Fibroblast of the aortic adventitia (primary cell): ENCODE measurements at places on chromosomes 6 and 20.

DNA sequence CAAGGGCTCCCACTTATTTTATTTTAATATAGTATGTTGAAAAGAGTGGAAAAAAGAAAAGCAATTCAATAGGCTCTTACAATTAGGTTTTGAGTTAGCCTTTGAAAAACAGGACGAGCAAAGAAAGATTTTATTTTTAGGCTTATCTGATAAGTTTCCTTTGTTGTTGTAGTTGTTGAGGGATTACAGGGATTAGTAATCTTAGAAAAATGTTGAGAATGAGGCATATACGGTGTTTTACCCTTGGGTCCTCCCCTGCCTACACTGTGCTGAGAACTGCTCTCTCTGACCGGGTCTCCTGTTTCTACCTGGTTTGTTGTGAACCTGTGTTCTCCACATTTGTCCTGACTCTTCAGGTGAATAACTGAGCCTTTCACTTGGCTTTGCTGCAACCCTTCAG lies 16.7 kb downstream of the TRAPPC3L start:
- DNase-seq = peak; percentile 60

GRCh38 chr6:109891924-109892323 lies 86.2 kb upstream of the GPR6 start:
- DNase-seq = no peak

- DNase-seq = no peak
Measured at GRCh38 chr6:112040956-112041355, 12.9 kb upstream of the CCN6 start.

DNA sequence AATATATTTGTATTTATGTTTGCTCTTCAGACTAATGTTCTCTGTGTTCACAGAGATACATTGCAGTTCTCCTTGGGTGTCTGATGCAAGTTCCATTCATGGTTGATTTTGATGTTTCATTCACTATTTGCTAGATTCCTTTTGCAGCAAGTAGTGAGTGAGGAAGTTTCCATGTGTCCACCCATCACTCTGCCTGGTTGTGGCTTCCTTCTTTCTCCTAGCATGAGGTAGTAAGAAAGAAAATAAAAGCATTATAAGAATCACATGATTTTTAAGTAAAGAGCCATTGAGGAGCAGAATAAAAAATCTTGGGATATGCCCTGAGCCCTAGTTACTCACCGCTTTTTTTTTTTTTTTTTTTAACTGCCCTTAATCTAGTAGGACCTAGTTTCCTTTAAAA lies 8.7 kb downstream of the SASH1 start:
- DNase-seq = no peak

GRCh38 chr6:19578481-19578880 lies 258.7 kb upstream of the ID4 start:
- DNase-seq = peak; percentile 10

DNA sequence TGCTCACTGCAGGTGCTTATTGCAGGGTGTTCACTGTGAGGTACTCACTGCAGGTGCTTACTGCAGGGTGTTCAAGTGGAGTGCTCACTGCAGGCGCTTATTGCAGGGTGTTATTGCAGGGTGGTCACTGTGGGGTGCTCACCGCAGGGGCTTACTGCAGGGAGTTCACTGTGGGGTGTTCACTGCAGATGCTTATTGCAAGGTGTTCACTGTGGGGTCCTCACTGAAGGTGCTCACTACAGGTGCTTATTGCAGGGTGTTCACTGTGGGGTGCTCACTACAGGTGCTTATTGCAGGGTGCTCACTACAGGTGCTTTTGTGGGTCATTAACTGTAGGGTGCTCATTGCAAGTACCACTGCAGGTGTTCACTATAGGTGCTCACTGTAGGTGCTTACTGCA lies 20.2 kb downstream of the APMAP start:
- DNase-seq = no peak

DNA sequence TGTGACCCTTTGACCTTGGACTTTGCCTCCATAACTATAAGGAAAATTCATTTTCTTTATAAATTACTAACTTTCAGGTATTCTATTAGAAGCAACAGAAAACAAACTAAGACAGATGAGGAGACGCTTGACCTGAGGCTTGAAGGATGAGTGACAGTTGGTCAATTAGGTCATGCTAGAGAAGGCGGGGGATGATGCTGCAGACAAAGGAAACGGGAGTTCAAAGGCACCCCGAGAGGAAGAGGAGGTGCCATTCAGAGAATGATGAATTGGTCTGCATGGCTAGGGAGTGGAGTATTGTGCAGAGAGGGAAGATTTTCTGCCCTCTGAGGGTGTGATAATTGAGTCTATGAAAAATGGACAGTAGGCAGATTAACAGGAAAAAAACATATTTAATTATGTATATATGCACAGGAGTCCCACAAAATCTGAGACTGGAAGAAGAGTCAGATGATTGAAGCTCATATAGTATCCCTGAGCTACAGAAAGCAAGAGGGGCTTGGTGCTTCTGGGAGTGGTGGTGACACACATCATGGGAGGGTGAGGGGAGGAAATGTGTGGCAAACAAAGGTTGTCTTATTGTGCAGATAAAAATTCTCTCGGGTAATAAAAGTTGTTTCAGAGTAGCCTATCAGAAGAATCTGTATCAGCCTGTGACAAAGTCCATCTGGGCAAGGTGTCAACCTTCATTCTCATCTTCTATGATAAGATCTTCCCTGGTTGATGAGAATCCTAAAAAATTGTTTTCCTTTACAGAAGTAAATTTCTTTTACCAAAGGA lies 20.4 kb upstream of the FUCA2 start:
- DNase-seq = no peak

DNA sequence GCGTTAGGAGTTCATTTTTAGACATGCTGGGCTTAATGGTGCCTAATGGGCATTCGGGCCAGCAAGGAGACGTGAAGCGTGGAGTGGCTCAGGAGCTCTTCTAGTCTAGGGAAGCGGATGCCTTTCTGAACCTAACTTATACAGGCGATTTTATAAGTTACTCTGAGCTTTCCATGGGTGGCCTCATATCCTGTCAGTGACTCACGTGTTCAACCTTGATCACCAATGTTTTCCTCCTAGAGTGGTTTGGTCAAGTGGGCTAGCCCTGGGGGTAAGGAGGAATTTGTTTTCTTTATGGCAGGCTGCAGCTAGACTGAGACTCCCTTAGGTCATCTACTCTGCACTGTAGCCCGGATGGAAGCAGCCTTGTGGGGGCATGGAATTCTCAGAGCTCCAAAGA lies 52.1 kb downstream of the PLAGL1 start:
- DNase-seq = no peak

- DNase-seq = no peak
Measured at GRCh38 chr6:154606457-154606856, 96.0 kb upstream of the CNKSR3 start.

DNA sequence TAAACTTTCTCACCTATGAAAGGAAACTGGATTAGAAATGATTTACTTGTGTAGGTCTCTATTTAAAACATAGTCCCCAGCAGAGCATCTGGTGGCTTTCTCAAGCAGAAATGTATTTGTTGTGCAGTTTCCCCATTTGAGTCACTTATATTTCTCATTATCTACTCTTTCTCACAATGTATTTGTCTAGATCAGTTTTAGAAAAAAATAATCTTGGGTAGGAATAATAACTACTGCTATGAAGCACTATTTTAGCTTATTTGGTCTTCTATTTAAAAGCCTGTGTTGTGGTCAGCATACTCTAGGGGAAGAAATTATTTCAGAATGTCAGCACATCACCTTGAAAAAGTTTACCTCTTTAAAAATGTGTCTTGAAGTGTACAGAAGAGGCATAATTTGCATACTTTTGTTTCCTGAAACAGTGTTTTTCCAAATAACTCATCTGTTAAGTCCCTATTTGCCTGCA lies 60.9 kb upstream of the PRL start:
- no peak for DNase-seq

DNA sequence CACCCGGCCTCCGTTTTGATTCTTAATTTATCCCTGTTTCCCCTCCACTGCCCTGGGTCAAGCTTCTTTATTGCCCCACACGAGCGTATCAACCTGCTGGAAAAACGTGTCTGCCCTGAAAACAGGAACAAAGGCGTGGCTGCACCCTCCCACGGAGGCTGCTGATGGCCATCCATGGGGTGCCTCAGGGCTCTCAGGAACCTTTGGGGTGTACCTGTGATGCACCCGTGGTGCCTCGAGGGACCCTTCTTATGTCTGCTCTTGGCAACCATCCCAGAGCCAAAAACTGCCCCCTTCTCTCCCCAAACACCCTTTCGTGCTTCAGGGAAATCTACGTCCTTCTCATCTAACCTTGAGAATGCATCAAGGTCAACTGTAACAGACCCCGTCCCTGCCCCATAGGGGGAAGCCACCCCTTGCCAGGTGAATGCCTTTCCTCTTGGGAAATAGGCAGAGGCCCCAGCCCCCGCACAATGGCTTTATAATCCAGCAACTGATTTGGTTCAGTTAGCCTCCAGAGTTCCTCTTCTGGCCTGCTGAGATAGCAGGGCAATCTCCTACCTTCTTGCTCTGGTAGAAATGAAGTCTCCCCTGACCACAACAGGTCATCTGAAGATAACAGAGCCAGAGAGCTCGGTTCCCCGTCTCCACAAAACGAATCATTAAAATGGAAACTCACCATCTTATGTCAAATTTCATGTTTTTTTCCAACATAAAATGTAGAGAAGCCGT lies 29.4 kb downstream of the PSMG4 start:
- no peak for DNase-seq

DNA sequence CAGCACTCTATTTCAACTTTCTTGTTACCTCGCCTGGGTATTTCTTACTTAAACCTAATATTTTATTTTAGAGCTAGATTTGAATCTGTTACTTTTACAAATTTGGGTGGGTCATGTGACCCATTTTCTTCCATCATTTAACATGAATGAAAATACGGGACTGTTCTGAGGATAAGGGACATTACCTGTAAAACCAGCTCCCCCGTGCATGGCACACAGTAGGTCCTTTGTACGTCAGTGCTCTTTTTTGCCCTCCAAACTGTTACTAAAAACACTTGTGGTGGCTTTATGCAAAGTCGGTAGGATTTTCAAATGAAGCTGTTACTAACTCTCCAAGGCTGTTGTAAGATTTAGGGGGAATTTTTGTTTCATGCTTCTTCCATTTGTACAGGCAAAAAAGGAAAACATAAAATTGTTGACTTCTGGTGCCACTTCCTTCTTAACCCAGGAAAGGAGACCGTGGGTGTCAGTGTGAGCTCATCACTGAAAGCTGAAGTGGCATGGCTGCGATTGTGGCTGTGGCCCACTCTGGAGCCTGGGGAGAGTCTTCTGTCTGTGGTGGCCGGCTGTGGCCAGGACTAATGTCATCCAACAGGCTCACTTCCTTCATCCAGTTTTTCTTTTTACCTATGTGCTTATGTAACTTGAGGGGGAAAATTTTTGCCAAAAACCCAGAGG lies 40.2 kb upstream of the PXDC1 start:
- no peak for DNase-seq

GRCh38 chr6:52304983-52305390 lies 20.4 kb upstream of the MCM3 start:
- peak; percentile 64 for DNase-seq

- no peak for DNase-seq
Measured at GRCh38 chr6:34441526-34441925, 15.7 kb upstream of the RPS10 start.

GRCh38 chr6:163554663-163555062 lies 140.1 kb downstream of the QKI start:
- peak; percentile 53 for DNase-seq

DNA sequence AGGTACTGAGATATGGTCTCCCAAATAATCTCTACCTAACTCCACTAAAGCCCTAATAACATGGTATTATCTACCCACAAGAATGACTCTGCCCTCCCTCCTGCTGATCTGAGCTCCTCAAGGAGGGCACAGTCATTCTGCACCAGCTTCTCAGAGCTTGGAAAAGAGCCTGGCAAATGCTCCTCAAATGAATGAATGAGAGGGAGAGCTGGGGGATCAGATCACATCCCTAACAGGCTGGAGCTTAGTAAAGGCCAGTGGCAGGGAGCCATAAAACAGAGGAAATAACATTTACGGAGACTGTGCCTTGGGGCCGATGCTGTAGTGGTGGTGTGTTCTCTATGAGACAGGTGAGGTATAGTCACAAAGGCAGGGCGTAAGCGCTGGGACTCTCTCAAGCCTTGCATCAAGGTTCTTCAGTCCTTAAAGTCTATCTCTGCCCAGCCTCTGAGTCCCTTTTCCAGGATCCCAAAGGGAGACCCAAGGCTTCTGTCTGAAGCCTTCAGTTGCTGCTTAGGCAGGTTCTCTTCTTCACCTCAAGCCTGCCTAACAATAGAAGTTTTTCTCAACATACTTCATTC lies 7.2 kb upstream of the NNAT start:
- no peak for DNase-seq

- DNase-seq = no peak
Measured at GRCh38 chr20:22841846-22842245, 193.3 kb upstream of the SSTR4 start.

- no peak for DNase-seq
Measured at GRCh38 chr6:73353636-73354593, at the start of gene DPPA5. TSS of gene DPPA5 (minus strand) at chr6:73354276. CDS start at chr6:73354225, 51 bp downstream.

GRCh38 chr6:45584127-45584526 lies 206.4 kb upstream of the SUPT3H start:
- DNase-seq = no peak

DNA sequence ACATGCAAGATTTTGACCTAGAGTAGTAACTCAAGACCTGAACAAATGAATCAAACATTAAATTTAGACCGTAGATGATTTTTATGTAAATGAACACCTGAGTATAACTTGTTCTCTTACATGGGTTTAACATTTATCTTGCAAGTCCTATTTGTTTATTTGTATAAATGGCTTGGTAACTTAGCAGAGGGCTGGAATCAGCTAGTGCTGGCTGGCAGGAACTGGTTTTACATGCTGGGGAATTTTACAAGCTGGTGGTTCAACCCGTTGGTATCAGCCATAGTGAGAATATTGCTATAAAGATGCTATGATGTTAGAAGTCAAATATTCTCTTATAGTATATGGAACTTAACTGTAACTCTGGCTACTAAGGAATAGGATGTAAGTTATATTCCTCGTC lies 8.9 kb downstream of the SLC22A2 start:
- DNase-seq = no peak

DNA sequence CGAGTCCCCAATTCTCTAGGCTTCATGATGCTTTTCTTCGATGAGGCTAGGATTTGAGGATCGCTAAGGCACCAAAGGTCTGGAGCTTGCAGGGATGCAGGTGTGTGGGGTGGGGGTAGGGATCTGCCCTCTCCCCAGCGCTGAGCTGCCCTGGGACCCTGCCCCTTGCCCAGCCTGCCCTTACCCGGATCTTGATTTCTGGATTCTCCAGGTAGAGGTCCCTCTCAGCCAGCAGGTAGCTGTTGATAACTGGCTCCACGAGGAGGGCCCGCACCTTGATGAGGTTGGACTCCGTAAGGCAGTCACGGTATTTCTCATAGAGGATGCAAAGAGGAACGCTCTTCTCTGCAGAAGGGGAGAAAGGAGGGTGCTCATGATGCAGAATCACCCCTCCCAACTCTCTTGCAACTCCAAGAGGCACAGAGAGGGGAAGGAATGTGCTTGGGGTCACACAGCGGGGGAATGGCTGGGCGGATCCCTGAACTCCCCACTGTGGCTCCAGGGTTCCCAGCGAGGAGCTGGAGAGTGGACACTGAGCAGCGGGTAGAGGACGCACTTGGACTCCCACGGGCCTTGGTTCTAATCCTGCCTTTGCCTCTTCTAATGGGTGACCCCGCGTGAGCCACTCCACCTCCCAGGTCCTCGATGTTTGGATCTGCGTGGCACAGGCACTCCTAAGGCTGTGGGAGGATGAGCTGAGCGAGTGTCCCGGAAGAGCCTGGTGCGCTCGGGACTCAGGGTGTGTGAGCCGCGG lies 32.7 kb downstream of the TGM2 start:
- DNase-seq = no peak
